ENCODE measurements at places on chromosomes 12 and 14.

GRCh38 chr12:26843311-26843710 lies 10.3 kb upstream of the ITPR2 start:
- no peak for DNase-seq

GRCh38 chr14:57714487-57714931 lies 151.4 kb downstream of the SLC35F4 start:
- no peak for DNase-seq

GRCh38 chr14:93743270-93744060 lies 44.8 kb downstream of the PRIMA1 start:
- DNase-seq, result no peak

- no peak for DNase-seq
These were observed 13.0 kb downstream of the TBPL2 start for GRCh38 chr14:55427439-55427838.

- peak; percentile 20 for DNase-seq
These were observed at the start of gene AMDHD1 for GRCh38 chr12:95943330-95943842. AMDHD1 (plus strand) TSS chr12:95943331; CDS start chr12:95943399, 68 bp downstream.

DNA sequence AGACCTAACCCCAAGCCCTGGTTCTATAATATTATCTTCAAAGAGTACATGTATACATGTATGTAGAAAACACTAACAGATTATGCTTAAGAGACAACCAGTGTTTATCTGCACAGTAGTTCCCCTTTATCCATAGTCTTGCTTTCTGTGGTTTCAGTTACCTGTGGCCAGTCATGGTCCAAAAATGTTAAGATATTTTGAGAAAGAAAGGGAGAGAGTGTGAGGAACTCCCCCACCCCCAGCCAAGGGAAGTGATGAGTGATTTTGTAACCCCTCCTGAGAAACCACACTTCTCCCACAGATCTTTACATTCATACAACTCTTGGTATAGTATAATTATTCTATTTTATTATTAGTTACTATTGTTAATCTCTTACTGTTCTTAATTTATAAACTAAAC lies 77.3 kb upstream of the CNTN1 start:
- DNase-seq, result no peak

- no peak for DNase-seq
These were observed 8.7 kb downstream of the SYNE3 start for GRCh38 chr14:95507701-95508103.

DNA sequence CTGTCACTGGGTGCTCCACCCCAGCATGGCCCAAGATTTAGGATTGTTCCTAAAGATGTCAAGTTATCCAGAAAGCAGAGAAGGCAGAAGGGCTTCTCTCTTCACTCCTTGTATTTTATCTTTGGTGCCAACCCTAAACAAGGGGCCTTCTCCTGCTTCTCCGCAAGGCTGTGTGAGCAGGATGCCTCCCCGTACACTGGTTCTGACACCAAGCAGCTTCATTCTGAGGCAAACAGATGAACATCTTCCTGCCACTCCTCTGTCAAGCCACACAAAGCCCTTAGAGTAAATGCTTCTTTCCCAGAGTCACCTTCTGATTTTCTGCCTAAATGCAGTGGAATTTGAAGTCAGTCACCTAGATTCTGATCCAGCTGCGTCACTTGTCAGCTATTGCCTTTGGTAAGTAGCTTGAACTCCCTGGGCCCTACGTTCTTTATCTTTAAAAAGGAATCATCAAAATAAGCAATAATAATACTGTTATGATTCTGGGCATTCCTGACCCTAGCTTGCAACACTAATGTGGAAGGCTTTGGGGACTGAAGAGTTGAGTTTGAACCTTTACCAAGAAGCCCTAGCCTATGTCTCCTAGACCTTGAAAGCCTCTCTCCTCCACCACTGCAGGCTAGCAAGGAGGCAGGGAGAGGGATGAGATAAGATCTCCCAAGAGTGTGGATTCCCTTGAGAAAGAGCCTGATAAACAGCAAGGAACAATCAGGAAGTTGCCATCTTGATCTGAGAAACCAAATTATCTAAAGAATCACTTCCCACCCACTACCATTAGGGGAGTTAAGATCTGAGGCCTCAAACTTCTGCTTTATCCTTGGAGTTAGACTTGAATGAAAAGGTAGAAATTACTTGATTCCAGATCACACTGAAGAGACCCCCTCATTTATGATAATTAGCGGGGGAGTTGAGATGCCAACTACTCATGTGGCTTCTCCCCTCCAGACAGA lies 5.7 kb downstream of the KRT73 start:
- no peak for DNase-seq

DNA sequence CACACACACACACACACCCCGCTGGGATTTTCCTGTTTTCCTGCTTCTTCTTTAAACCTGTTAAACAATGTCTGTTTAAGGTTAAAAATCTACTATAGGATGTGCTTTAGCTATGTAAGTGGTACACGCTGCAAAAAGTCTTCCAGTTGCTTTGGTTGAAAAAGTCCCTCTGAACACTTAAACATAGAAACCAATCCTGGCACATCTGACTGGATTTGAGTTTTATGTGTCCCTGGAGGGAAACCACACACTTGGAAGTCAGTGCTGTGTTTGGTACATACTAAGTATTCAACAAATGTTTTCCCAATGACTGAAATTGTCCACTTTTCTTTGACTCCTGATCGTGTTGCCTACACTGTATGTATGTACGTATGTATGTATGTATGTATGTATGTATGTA lies 22.0 kb downstream of the CFL2 start:
- DNase-seq, result no peak

DNA sequence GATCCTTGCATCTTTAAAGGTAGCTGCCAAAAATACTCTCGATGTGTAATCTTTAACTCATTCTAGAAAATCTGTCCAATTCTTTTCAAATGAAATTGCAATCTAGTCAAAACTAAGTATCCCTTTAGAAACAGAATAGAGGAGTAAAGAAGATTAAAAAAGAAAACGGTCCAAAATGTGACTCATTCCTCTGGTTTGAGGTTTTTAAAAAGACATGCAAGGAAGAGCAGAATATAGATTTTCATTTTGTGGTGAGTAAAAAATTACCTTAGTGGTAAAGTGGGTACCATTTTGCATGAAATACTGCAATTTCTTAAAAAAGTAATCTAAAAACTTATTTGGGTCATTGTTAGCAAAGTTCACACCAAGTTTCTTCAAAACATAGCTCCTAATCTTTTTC lies 108.4 kb downstream of the BRMS1L start:
- DNase-seq, result no peak

GRCh38 chr14:40053416-40053815 lies 621.2 kb upstream of the FBXO33 start:
- DNase-seq, result no peak

GRCh38 chr12:50685641-50686040 lies 78.3 kb upstream of the ATF1 start:
- no peak for DNase-seq

- DNase-seq, result no peak
These were observed 793.3 kb downstream of the DIO2 start for GRCh38 chr14:79417961-79418360.

GRCh38 chr12:27252934-27253333 lies 8.8 kb downstream of the STK38L start:
- no peak for DNase-seq

DNA sequence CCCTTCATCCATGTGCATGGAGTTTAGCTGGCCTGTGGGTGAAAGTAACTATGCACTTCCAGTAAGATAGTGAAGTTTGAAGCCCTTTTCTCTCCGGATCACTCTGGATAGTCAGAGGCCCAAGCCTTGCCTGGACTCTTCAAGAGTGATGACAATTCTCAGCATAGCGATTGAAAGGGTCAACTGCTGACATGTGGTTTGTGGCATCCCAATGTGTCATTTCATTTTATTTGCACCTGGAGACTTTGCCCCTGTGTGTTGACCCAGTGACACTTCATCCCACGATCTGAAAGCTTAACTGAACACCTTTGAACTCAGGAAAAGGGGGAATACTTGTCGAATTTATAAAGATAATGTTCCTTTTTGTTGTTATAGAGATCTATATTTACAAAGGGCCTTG lies 711.9 kb upstream of the TMEM132C start:
- DNase-seq, result no peak

- DNase-seq, result no peak
These were observed 141.4 kb upstream of the TMPO start for GRCh38 chr12:98374007-98374406.

- DNase-seq, result no peak
These were observed 703 bp downstream of the TMED10 start for GRCh38 chr14:75175677-75176141.

GRCh38 chr14:60662982-60663381 lies 13.7 kb upstream of the SIX1 start:
- no peak for DNase-seq

DNA sequence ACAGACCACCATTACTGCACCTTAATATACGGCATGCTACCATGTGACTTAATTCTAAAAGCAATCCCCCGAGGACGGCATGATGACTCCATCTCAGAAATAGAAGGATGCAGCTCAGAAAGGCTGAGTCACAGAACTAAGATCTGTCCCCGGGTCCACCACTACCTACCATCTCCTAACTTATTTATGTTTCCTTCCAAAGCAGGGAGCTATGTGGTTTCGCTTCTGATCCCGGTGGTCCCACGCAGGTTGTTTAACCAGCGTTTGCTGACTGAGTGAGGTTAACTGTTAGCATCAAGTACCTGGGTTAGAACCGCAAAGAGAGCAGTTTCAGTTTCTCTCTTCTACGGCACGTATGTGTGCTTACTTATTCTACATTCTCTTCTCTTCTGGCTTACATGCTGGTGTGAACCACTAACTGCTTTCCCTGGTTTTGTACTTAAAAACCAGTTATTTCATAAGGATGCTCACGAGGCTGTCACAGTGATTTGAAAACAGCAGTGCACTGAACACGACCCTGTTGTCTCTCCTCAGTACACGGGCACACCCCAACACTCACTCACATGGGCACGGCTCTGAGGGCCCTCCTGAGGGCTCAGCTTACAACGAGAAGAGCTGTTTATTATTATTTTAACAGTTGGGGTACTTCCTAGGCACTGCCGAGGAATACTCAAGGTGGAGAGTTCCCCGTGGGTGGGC lies 66.7 kb downstream of the CCDC88C start:
- no peak for DNase-seq

- no peak for DNase-seq
These were observed 16.8 kb downstream of the EML1 start for GRCh38 chr14:99809859-99810558.

DNA sequence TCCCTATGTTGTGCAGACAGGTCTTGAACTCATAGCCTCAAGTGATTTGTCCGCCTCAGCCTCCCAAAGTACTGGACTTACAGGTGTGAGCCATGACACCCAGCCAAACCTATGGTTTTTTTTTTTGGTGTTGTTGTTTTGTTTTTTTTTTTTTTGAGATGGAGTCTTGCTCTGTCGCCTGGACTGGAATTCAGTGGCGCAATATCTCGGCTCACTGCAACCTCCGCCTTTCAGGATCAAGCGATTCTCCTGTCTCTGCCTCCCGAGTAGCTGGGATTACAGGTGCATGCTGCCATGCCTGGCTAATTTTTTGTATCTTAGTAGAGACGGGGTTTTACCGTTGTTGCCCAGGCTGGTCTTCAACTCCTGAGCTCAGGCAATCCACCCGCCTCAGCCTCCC lies 11.3 kb upstream of the RCOR1 start:
- no peak for DNase-seq

GRCh38 chr14:102592763-102593060 lies 263 bp downstream of the RCOR1 start:
- DNase-seq, result no peak

DNA sequence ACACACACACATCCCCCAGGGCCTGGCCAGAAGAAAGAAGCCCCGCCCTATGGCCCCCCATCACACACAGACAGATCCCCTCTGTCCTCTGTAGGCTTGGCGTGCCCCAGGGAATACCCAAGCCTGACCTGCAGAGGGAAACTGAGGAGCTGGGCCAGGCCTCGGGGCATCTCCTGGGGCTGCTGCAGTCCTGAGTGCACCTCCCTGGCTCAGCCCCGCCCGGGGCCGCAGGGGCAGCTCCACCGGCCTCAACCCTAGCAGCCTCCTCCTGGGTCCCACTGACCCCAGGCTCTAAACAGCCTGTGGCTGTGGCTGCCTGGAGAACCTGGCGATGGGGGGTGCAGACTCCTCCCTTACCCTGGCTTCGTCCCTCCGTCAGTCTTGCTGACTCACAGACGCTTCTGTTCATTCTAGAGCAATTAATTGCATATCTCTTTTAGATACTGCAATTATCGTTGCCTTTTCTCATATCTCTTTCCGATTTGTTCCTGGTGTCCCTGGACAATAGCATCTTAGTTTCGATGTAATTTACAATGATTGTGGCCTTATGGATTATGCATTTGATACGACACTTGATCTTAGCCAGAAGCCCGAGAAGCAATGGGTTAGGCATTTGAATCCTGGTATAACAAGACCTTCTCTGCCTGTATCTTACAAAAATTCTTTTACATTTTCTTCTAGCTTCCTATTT lies 45.8 kb upstream of the EIF5 start:
- DNase-seq, result no peak

DNA sequence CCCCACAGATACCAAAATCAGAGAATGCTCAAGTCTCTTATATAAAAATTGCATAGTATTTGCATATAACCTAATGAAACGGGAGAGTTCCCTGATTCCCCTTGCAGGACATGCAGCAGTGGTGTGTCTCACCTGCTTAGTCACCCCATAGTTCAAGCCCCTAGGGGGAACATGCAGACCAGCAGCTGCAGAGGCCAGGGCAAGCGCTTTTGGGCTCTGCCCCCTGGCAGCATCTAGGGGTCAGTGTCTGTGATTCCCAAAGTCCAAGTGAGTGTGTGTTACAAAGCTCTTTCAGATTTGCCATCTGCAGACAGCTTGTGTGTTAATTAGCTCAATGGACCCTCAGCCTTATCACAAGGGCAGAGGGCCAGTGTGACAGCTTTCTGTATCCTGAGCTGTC lies 110.1 kb downstream of the DNAI7 start:
- DNase-seq, result no peak

DNA sequence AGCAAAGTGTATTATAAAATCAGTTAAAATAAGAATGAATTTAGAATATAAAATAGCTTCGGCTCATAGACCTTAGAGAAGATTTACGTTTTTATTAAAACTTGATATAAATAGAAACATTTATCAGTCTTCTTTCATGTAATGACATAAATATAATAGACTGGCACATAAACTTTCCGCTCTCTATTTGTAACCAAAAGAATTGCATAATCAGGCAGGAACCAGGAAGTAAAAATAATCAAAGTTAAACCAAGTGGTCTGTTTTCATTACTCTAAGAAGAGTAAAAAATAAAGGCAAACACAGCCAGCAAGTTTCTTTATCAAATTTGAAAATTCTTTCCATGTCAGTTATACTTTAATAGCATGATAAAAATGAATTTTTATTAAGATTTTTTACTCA lies 46.3 kb upstream of the ATP2A2 start:
- DNase-seq, result no peak

All from putamen (tissue), 1 donor.